ENCODE measurements at places on chromosomes 3 and 15.

GRCh38 chr15:68230157-68231100, 901 bp upstream of the CLN6 start:
- DNase-seq, result no peak

GRCh38 chr15:67085237-67085817, 19.9 kb downstream of the SMAD3 start:
- no peak for DNase-seq

DNA sequence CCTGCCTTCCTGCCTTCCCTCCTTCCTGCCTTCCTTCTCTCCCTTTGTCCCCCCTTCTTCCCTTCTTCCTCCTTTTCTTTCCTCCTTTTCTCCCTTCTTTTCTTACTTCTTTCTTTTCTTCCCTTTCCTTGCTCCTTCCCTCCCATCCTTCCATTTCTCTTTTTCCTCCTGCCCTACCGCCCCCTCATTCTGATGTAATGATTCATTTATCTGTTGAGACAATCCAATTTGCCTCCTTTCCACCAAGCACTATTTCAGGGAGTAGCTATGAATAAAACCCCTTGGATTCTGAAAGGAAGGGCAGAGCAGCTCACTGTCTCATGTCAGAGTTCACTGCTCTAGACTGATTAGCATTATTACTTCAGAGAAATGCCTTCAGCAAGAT, 462.6 kb downstream of the PDCD6IP start:
- DNase-seq, result no peak

- DNase-seq, result no peak
Observed at GRCh38 chr15:67127965-67128364, 62.6 kb downstream of the SMAD3 start.

GRCh38 chr3:11547498-11547897, 96.2 kb downstream of the VGLL4 start:
- no peak for DNase-seq

DNA sequence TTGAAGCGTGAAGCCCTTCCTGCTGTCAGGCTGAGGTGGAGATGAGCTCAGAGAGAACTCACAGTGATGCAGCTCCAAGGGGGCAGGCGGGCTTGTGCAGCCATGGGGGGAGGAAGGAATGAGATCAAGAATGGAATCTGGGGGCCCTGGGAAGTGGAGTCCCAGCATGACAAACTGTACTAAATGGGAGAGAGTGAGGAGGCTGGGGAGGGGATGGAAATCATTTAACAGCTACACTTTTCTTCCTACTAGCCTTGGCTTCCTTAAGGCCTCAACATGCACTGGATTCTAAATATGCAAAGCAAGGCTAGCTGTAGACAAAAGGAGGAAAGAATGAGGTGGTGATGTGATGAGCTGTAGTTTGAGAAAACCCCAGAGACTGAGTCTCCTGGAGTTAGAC, 133.9 kb downstream of the EEFSEC start:
- DNase-seq, result no peak

GRCh38 chr15:45136378-45136764, 6.6 kb downstream of the DUOX1 start:
- no peak for DNase-seq

DNA sequence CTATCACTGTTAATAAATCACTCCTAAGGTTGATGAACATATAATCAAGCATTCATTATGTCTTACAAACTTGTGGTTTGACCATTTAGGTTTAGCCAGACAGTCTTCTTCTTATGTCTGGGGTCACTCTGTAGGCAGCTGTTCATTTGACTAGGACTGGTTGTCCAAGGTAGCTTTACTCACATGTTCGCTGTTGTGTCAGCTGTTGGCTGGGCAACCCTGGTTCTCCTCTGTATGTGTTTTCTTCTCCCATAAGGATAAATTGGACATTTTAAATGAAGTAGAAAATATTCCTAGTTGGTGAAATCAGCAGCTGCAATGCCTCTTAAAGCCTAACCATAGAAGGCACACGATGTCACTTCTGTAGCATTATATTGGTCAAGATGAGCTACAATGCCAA, 635.1 kb downstream of the EPHA3 start:
- no peak for DNase-seq

GRCh38 chr3:10238345-10239183, 9.7 kb upstream of the TATDN2 start:
- no peak for DNase-seq

GRCh38 chr3:21274079-21274571, 476.9 kb downstream of the ZNF385D start:
- no peak for DNase-seq

- DNase-seq, result no peak
Observed at GRCh38 chr3:145370870-145371269, 790.1 kb downstream of the PLOD2 start.

DNA sequence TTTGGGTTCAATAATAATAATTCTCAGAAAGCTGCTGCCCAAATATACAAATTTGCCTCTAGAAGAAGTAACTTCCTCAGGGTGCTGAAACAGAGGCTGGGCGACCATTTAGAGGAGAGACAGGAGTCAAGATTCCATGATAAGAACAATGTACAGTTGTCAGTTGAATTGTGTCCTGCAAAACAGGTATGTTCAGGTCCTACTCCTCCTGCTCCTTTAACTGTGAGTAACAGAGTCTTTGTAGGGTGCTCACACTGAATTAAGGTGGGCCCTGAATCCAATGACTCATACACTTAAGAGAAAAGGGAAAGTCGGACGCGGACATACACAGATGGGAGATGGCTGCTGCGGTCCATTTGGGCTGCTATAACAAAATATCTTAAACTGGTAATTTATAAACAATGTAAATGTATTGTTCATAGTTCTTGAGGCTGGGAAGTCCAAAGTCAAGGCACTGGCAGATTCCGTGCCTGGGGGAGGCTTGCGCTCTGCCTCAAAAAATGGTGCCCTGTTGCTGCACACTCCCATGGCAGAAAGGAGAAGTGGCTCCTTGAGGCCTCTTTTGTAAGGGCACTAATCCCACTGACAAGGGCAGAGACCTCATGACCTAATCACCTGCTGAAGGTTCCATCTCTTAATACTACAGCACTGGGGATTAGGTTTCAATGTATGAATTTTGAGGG, 55.1 kb downstream of the MB21D2 start:
- no peak for DNase-seq

DNA sequence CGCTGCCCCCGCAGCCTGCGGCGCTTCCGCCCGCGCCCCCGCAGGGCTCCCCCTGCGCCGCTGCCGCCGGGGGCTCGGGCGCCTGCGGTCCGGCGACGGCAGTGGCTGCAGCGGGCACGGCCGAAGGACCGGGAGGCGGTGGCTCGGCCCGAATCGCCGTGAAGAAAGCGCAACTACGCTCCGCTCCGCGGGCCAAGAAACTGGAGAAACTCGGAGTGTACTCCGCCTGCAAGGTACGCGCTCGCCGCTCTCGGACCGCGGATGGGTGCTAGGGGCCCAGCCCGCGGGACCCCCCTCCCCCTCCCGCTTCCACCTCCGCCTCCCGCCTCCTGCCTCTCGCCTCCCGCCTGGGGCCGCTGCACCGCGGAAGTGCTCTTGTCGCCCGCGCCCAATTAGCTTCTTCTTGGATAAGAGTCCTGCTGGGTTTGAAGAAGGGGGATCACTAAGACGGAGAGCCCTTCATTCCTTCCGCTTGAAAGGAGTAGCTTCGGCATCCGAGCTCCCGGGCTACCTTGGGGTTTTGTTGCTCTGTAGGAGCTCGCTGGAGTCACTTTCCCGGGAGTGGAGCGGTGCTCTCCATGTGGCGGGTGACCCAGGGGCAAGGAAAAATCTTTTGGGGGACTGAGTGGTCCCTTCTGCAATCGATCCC, 426 bp downstream of the KAT2B start:
- peak; percentile 68 for DNase-seq

- DNase-seq, result peak; percentile 6
Observed at GRCh38 chr3:157752956-157753786, 250.0 kb upstream of the VEPH1 start.

GRCh38 chr15:38307251-38307650, 54.6 kb downstream of the SPRED1 start:
- no peak for DNase-seq

DNA sequence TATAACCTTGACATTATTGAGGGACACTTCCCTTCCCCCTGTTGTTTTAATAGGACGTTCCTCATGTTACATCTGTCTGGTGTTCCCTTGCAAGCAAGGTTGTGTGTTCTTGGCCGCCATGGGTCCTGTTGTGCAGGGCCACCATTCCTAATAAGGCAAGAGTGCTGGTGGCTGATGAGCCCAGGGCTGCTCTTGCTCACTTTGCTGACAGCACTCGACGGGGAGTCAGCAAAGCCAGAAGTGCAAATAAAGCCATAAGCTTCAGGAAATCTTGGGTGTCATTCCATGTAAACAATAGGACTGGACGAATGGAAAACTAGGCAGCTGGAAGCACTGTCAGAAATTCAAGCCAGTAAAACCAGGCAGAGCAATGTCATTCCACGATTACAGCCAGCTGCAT, 75.8 kb downstream of the SQOR start:
- no peak for DNase-seq

DNA sequence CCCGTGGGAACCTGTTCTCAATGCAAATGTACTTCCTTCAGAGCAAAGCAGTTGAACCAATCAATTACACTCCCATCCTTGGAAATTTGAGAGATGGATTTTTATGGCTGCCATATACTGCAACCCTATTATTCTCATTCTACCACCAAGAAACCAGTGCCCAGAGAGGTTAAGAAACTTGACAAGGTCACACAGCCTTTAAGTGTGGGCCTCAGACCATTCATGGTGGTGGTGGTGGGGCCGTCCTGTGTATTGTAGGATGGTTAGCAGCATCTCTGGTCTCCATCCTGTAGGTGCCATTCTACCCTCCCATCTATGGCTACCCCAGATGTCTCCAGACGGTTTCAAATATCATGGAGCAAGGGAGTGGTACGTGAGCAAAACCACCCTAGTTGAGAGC, 23.4 kb upstream of the RBSN start:
- DNase-seq, result no peak

DNA sequence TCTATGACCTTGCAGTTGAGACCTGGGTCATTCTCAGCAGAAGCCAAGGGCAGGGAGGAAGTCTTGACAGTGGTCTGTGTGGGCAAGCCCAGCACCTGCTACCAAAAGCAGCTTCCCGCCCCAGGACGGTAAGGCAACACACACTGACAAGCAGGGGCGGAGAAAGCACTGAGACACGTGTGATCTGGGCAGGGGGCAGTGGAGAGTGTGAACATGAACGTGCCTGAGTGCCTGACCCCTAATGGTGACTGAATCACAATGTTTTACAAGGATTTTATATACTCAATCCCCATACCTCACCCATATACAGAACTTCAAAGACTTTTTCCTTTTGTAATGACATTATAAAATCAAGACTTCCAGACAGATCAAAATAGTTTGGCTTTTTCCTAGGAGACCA, 35.2 kb downstream of the ANP32A start:
- DNase-seq, result no peak

- no peak for DNase-seq
Observed at GRCh38 chr15:80828796-80829195, 49.6 kb downstream of the CEMIP start.

GRCh38 chr15:66566963-66567531, 1.2 kb upstream of the LCTL start:
- DNase-seq, result peak; percentile 50

DNA sequence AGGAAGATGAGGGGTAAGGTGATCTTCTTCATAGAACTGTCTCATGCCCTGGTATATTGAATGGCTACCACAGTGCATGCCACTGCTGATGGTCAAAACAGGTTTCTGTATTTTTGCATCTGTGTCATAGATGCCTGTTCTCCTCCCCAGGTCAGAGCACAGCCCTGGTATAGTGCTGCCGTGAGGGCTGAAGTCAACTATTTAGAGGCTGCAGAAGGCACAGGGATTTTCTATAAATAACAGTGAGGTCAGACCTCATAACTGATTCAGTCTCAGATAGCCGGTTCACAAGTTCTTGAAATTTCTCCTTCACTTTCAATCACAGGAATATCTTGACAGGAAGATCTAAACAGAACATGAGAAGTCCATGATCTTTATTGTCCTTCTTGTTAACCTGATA, 99.2 kb upstream of the NUDT16 start:
- DNase-seq, result no peak

DNA sequence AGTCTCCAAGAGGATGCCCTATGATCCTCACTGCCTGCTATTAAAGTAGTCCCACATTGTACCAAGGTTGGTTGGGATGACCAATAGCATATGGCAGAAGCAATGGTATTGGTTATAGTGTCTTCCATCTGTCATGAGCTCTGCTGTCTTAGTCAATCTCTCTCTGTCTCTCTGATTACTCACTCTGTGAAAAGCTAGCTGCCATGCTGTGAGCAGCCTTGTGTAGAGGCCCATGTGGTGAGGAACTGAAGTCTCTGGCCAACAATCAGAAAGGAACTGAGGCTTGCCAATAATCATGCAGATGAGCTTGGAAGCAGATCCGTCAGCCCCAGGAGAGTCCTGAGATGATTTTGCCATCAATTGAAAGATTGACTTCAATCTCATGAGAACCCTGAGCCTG, 60.3 kb upstream of the CFAP161 start:
- DNase-seq, result peak; percentile 45

GRCh38 chr3:189517981-189518380, 113.2 kb upstream of the TP63 start:
- DNase-seq, result no peak

GRCh38 chr3:124903896-124904834, 17.0 kb upstream of the ITGB5 start:
- no peak for DNase-seq

DNA sequence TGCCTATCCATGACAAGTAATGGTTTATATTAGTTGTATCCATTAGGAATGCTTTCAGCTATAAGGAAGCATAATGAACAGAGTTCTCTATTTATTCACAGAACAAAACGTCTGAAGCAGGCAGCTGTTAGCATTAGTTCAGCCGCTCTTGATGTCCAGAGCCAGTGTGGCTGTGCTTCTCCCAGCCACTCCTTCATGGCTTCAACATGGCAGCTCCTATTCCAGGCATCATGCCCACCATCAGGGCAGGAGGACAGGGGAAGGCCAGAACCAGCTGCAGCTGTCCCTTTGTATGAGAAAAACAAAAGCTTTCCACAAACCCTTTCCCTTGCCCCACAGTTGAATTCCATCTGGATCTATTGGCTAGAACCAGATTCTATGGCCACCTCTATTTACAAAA, 12.9 kb upstream of the SNRK start:
- peak; percentile 53 for DNase-seq

GRCh38 chr3:29679944-29680343, 399.1 kb downstream of the RBMS3 start:
- DNase-seq, result no peak

DNA sequence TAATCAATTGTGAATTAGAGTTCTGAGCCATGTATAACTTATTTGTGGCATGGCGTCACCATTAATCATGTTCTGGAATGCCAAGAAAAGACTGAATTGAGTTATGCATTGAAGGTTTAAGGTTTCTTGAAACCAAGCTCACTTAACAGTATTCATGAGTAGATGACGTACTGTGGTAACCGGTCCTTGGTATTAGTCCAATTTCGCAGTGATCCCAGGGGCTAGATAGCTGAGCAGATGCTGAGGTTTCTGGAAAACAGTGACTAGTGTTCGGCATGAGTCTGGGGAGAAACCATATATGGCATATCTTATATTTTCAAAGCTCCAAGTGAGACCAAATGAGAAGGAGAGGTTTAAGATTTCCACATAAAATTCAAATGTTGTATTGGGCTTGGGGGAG, 218.3 kb upstream of the LYSMD4 start:
- no peak for DNase-seq
